ENCODE measurements at places on chromosomes 7 and 10.

- H3K27ac ChIP-seq = no peak overlapping the region
- H3K27me3 ChIP-seq = no peaks in the 10 kb centered on the region
- no peak for DNase-seq
- H3K36me3 ChIP-seq = peaks cover 14% of the 10 kb centered on the region
- no peak overlapping the region for H3K4me3 ChIP-seq
Observed at GRCh38 chr10:113895018-113895417, 40.6 kb downstream of the NHLRC2 start.

GRCh38 chr7:101077303-101078086 is 7.8 kb upstream of the TRIM56 start:
- peak overlapping the region; percentile 68 for H3K27ac ChIP-seq
- H3K4me3 ChIP-seq = no peak overlapping the region
- DNase-seq = peak; percentile 84
- peaks cover 2% of the 10 kb centered on the region for H3K36me3 ChIP-seq
- H3K4me1 ChIP-seq = peaks cover 6% of the 10 kb centered on the region
- H3K27me3 ChIP-seq = peaks cover 16% of the 10 kb centered on the region

DNA sequence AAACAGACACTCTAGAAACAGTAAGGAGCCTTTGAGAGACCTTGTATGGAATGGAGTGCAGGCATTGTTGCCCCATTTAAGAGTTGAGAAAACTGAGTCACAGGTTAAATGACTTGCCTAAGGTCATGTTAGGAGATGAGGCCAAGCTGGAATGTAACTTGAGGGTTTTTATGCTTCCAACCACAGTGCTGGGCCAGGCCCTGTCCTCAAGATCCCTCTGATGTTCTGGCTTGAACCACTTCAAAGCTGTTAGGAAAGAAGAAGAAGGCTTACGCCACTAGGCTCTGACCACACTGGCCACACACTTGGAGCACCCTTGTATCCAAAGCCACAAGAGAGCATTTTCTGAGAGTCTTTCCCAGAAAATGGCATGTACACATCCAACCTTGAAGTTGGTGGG is 42.7 kb downstream of the PLAU start:
- no peak overlapping the region for H3K27ac ChIP-seq
- H3K36me3 ChIP-seq = no peaks in the 10 kb centered on the region
- H3K4me1 ChIP-seq = peaks cover 29% of the 10 kb centered on the region
- H3K4me3 ChIP-seq = no peak overlapping the region

GRCh38 chr7:73985737-73986141 is 42.2 kb upstream of the ELN start:
- H3K4me3 ChIP-seq = no peak overlapping the region

DNA sequence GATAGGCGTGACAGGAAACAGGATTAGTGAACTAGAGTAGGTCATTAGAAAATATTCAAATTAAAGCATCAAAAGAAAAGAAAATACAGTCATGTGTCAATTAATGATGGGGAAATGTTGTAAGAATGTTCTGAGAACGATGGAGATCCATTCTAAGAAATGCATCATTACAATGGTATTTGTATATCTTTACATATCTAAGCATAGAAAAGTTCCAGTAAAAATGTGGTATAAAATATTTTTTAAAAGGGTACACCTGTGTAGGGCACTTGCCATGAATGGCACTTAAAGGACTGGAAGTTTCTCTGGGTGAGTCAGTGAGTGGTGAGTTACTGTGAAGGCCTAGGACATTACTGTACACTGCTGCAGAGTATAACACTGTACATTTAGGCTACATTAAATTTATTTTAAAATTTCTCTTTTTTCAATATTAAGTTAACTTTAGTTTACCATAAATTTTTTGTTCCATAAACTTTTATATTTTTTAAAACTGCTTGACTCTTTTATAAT is 282.5 kb downstream of the BMPER start:
- no peak for DNase-seq
- no peaks in the 10 kb centered on the region for H3K27me3 ChIP-seq
- no peak overlapping the region for H3K27ac ChIP-seq
- H3K4me3 ChIP-seq = no peak overlapping the region

All from T-helper 17 cell (primary cell).